BJ (cell line): ENCODE measurements at places on chromosomes 12 and 14.

DNA sequence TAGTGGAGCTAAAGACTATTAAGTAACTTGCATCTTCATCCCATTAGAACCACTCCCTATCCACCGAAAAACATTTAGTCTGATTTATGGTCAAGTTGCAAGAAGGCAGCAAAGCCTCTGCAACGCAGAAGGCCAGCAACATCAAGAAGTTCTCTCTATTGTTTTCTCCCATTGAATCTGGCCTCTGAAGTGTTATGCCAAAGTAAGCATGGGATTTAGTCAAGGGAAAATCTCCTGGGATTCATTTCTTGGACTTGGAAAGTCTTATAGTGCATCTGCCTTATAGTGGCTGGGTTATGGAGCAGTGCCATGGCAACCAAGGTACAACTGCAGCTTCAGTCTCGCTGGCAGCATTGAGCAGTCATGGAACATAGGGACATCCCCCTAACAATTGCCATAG lies 87.7 kb upstream of the KRR1 start:
- no peak for DNase-seq

GRCh38 chr12:68397566-68398158 lies 65.5 kb upstream of the MDM1 start:
- no peak for DNase-seq

DNA sequence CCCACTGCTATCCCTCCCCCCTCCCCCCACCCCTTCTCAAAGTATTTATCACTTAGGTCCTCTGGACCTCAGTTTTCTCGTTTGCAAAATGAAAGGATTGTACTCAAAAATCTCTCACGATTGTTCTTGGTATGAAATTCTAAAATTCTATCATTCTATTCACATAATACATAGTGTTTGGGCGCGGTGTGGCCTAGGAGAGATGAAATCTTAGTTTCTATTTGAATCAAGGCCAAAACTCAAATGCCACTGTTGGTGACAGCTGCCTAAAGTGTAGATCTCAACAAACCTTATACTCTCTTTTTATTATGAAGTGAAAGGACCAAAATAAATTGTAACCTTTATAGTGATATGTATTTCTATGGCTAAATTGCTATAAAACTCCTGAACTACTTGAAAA lies 23.7 kb upstream of the YAF2 start:
- no peak for DNase-seq

DNA sequence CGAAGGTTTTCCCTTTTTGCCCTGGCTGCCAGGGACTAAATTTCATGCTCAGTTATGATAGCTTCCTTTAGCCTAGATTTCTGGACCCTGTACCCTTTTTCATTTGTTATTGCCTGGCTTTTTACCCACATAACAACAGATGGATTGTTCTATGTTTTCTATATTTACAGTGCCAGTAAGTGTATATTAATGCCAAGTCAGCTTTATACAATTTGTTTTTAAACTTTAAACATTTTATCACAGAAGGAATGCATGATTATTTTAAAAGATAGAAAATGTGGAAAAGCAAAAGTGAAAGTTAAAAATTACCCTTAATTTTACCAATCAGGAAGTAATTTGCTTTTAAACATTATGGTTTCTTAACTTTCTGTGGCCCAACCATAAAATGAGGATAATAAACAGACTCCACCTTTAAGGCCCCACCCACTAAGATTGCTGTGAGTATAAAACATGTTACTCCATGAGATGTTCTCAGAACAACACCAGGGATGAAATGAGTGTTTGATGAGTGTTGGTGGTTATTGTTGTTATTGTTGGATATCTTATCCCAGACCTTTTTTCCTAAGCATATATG lies 496.8 kb downstream of the EGLN3 start:
- no peak for DNase-seq

DNA sequence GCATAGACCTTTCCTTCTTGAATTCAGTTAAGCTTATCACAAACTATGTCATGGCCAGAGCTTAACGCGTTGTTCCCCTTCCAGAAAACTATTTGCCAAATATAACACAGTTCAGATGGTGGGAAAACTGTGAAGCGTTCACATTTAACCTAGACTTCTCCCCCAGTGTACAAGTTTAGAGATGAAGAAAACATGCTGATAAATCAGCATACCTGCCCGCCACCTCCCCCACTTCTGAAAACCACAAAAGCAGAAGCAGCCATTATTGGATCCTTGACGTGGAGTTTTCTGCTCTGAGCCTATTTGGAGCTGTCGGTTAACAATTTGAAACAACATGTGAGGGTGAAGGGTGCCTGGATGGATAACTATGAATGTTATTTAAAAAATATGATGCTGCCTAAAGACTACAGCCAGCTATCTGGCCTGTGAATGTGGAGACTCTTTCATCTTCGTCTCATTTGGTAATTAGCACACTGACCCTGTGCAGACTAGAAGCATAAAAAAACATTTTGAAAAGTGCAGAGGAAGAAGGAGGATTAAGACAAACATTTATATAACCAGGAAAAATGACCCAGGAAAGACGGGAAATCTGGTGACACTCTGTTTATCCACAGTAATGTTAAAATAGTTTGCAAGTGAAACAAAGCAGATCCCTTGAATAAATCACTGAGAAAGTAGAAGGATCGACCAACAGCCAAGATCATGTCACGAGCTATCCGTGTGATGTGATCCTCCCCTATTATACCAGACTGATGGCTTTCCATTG lies 408.2 kb downstream of the AEBP2 start:
- no peak for DNase-seq

DNA sequence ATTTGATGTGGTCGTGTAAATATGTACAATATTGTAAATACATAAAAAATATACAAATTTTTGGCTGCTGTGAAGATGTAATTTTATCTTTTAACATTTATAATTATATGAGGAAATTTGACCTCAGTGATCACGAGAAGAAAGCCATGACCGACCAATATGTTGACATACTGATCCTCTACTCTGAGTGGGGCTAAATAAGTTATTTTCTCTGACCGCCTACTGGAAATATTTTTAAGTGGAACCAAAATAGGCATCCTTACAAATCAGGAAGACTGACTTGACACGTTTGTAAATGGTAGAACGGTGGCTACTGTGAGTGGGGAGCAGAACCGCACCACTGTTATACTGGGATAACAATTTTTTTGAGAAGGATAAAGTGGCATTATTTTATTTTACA lies 49.6 kb downstream of the TBK1 start:
- DNase-seq = no peak

DNA sequence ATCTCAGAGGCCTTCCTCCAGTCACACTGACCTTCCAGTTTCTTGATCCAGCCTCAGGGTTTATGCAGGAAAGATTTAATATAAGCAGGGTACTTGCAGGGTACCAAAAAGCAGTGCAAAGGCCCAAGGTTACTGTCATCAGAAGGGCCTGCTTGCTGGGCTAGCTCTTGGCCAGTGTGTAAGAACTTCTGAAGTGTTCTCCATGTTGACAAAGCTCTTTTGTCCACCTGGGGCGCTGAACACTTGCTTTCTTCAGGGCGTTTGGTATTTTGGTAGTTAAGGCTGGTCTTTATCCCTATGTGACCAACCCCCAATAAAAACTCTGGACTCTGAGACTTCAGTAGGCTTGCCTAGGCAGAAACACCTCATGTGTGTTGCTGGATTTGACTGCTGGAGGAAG lies 69.7 kb downstream of the ZC3H14 start:
- DNase-seq = no peak

DNA sequence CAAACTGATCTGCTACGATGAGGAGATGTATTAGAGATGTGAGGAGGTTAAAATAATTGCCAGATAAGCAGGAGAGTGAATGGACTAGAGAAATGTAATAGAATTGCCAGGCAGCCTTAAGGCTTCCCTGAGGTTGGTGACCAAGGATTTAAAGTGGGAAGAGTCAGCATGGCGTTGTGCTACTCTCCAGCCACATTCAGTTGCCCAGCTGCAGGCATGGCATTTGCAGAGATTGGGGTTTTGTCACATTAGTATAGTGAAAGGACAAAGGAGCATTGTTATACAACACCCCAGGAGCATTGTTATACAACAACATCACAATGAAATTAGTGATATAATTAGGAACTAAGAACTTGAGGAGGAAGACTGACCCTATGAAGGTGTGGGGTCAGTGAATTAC lies 31.7 kb downstream of the MARK3 start:
- no peak for DNase-seq

- DNase-seq = no peak
These were observed 192.6 kb upstream of the LHX5 start for GRCh38 chr12:113664224-113664681.

DNA sequence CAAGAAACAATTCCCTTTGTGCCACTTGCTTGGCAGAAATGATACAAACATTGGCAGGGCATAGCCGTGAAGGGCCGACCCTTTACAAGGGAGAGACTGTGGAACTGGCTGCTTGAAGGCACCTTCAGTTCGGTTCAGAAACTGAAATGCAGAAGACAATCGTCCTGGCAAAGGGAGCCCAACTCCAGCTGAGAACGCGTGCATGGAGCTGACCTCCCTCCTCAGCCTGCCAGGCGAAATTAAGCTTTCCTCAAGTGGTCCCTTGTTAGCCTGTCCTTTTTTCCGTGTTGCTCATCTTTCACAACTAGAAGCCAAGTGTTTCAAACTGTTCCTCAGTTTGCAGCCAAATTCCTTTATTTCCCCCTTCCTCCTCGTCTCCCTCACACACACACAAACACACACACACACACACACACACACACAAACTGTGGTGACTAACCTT lies 8.1 kb downstream of the LGR5 start:
- no peak for DNase-seq

GRCh38 chr12:118467641-118468305 lies 91.4 kb downstream of the SUDS3 start:
- DNase-seq = no peak

- DNase-seq = peak; percentile 44
These were observed 319.4 kb upstream of the ATP2B1 start for GRCh38 chr12:90027889-90028634.

- no peak for DNase-seq
These were observed 88.5 kb upstream of the FZD10 start for GRCh38 chr12:130073721-130074120.

DNA sequence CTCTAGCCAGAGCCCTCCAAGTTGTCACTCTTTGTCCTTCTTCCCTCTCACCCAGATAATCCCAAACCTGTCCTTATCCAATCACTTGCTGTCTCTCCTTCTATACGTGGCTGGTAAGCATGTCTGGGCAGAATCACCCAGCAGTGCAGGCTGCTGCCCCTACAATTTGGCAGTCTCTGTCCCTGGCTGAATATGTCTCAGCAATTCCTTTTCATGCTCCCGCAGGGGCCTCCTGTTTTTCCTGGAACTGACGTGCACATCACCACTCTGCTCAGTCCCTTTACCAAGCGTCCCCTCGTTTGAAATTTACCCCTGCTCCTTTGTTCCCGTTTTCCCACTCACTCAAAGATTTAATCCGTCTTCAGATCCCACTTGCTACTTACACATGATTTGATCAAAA lies 80.0 kb downstream of the ST8SIA1 start:
- DNase-seq = no peak

GRCh38 chr14:23638414-23639047 lies 2.4 kb downstream of the DHRS2 start:
- DNase-seq = no peak

GRCh38 chr12:30692470-30692869 lies 3.2 kb downstream of the IPO8 start:
- DNase-seq = no peak

GRCh38 chr14:31484754-31485153 lies 3.1 kb downstream of the GPR33 start:
- no peak for DNase-seq

- DNase-seq = no peak
These were observed 33.5 kb downstream of the RAD51B start for GRCh38 chr14:67852926-67853604.

DNA sequence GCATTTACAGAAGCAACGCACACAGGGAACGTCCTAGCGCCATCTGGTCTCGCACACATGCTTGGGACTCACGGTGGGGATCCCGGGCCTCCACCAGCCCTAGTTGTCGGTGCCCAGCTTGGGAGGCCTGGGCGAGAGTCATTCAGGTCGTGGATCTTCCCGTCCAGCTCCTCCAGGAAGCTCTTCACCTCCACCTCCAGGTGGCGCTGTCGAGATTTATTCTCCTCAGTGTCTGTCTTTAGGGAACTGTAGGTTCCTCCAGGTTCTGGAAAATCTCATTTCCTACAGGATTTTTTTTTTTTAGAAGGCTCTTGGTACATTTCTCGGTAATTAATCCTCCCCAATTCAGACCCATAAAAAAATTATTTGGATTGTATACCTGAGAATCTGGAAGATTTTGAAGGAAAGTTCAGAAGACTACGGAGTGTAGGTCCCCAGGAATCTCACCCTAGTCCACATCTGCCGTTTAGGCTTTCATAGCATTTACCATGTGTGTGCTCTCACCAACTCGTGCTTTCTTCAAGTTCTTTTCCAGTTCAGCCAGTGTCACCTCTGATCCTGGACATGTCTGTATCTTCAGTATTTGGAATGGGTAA lies 910.0 kb downstream of the TMEM121 start:
- DNase-seq = no peak

- DNase-seq = peak; percentile 79
These were observed 29.9 kb upstream of the SLC38A2 start for GRCh38 chr12:46402451-46402850.

GRCh38 chr12:47507221-47507620 lies 198.6 kb downstream of the RPAP3 start:
- DNase-seq = no peak

DNA sequence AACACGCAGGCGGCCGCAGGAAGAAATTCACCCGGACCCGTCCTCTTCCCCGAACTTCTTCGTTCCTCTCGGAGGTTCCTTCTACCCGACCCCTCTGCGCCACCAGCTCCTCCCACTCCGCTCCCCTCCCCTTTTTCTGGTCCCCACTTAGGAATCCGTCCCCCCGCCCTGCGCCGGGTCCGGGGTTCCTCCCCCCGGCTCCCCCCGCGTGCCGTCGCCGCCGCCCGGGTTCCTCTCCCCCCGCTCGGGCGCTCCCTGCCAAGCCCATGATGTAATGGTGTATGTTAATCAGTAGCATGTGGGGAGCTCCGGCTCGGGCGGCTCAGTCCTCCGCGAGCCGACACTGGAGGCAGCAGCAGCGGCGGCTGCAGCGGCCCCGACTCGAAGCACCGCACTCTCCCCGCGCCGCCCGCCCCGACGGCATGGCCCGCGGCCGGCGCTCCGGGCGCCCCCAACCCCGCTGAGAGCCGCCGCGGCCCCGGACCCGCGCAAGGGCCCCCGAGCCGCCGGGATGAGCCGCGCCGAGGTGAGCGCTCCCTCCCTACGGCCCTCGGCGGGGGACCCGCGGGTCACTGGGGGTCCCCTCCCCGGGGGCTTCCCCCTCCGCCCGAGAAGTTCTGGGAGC lies 1.0 kb upstream of the SAMD4A start:
- DNase-seq = peak; percentile 66

GRCh38 chr14:84254290-84254689 lies 1275.7 kb upstream of the FLRT2 start:
- DNase-seq = no peak

- DNase-seq = no peak
These were observed 256.9 kb downstream of the CACNA1C start for GRCh38 chr12:2309647-2310046.

DNA sequence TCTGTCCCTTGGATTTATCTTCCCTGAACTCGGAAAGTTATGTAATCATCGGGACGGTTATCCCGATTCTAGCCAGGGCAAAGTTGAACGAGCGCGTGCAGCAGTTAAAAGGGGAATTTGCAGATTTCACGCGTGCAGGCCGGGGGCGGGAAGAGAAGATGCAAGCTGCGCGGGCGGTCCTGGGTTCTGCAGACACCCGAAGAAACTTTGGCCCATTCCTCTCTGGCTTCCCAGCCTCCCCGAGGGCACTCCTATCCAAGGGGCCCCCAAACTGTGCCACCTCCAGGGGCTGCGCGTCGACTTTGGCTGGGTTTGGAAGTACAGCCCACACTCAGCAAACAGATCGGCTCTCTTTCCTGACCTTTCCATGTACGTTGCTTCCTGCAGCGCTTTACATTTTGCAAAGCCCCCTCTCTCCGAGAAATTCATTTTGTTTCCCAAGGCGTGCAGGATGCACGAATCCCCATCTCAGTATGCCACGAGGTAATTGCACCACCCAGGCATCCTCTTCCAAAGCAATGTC lies 941 bp upstream of the PPP1CC start:
- no peak for DNase-seq
